ENCODE measurements at places on chromosomes 7 and 10.

- DNase-seq, result no peak
Measured at GRCh38 chr7:48077423-48077822, 11.6 kb upstream of the UPP1 start.

GRCh38 chr10:10960534-10960933 is 57.1 kb upstream of the CELF2 start:
- DNase-seq, result no peak

DNA sequence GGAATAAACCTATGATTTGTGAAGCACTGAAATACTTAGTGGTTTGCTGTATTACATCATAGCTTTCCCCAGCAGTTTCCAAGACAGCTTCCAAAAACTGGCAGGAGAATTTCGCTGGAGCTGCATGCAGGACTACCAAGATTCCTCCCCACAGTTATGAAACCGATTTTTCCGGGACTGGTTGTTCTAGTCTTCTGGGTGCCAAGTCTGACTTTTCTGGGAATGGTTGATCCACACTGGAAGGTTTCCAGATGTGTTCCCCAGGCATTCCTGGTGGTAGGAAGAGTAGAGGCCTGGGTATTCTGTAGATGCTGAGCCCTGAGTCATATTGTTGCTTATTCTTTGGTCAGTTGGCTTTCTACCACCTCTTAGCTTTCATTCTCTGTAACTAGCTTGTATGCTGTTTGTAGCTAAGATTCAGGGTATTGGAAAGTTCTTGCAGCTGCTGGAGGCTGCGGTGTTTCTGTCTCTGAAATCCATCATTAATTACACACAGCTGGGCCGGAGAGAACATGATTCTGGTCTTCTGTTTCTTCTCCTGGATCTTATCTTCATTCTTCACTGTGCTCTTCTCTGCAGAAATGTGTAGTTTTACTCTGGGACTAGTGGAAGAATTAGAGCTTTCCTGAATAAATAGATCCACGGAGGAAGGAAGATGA is 6.3 kb downstream of the ABCC2 start:
- no peak for DNase-seq

DNA sequence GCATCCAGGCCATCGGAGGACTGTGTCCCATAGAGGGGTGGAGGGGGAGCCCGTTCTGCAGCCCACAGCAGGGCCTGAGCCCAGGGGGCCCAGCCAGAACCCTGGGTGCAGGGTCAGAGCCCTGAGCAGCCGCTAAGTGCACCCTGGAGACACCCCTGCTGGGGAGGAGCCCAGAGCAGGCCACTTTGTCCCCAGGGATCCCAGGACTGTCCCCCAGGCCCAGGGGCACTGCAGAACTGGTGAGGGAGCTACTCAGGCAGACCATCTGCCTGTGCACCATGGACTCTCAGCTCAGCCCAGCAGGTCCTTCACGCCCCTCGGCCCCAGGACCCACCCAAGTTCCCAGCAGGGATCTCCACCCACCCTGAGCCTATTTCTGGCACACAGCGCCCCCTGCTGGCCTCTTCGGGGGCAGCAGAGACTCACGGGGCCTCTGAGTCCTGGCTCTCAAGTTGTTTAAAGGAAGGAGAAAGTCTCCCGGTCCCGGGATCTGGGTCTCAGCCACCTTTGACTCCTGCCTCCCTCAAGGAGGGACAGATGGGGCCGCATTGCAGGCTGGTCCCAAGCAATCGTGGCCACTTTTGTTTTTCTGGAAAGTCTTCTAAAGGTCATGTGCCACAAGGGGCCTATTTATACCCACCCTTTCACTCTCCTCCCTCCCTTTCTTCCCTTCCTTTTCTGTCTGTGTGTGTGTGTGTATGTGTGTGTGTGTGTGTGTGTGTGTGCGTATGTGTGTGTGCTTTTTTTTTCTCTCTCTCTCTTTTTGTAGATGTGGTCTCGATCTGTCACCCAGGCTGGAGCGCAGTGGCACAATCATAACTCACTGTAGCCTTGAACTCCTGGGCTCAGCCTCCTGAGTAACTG is 90.3 kb downstream of the MYL10 start:
- peak; percentile 48 for DNase-seq

- no peak for DNase-seq
Measured at GRCh38 chr7:130372402-130373165, 7.7 kb upstream of the CPA1 start.

- no peak for DNase-seq
Measured at GRCh38 chr10:12181065-12181775, 14.5 kb downstream of the NUDT5 start.

- no peak for DNase-seq
Measured at GRCh38 chr7:27182285-27182841, 2.7 kb downstream of the HOXA11 start.

DNA sequence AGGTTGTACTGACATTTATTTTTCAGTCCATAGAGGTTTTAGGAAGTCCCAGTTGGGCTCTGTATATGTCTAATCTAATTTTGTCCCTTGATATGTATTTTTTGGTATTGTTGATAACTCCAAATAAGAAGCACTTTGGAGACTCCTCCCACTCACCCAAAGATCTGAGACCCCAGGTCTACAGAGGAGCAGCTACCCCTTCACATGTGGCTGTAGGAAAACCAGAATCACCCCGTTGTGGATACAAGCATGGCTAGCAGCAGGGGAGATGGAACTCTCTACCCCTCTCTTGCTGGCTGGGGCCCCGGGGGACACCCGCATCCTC is 9.4 kb downstream of the HHEX start:
- no peak for DNase-seq

- no peak for DNase-seq
Measured at GRCh38 chr7:1447551-1448244, 11.6 kb downstream of the MICALL2 start.

DNA sequence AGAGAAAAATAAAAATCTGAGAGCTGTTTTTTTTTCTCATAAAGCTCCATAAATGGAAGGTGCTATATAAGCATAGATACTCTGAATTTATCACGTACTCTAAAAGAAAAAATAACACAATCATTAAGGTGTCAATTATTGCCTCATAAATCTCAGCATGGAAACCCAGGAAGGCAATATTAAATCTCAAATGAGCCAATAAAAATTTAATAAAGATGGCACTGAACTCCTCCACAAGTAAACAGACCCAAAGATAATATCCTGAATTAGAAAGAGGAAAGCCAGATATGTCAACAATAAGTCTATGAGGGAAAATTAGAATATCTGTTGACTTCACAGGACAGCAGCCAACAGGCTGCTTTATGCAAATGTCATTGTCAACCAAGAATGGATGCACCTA is 66.5 kb downstream of the CDK6 start:
- no peak for DNase-seq

DNA sequence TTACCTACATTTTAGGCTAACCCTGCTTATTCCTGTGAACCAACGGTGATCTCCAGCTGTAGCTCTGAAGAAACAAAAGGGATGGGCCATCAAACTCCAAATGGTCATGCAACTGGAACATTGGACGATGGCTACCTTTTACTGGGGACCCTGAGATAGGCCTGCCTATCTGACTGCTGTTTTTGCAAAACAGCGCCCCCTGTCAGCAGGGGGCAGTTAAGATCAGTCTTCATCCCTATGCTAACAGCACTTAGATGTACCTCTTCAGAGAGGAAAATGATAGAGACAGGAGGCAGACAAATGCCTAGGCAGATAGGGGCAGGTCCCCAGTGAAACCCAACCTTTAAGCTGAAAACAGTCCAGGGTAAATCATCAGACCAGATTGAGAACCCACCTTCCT is 1085.4 kb upstream of the SORCS1 start:
- no peak for DNase-seq

DNA sequence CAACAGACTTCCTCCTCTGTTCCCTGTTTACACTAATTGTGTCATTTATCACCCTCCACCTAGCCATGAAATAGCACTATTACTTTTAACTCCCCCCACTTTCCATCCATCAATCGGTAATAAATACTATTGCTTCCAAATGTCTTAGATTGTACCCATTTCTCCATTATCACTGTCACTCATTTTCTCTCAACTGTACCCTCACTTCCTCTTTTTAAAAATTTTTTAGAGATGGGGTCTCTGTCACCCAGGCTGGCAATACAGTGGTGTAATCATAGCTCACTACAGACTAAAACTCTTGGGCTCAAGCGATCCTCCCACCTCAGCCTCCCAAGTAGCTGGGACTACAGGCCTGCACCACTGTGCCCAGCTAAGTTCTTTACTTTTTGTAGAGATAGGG is 123.5 kb upstream of the EGR2 start:
- no peak for DNase-seq

GRCh38 chr7:158474488-158474887 is 113.1 kb downstream of the PTPRN2 start:
- DNase-seq, result no peak

- no peak for DNase-seq
Measured at GRCh38 chr7:45203936-45204445, 46.4 kb downstream of the RAMP3 start.

GRCh38 chr7:112819536-112819935 is 29.3 kb upstream of the TMEM168 start:
- DNase-seq, result no peak

GRCh38 chr7:158863611-158864506 is 7.5 kb downstream of the DYNC2I1 start:
- no peak for DNase-seq

GRCh38 chr7:142776206-142776844 is 5.6 kb downstream of the PRSS2 start:
- DNase-seq, result no peak

DNA sequence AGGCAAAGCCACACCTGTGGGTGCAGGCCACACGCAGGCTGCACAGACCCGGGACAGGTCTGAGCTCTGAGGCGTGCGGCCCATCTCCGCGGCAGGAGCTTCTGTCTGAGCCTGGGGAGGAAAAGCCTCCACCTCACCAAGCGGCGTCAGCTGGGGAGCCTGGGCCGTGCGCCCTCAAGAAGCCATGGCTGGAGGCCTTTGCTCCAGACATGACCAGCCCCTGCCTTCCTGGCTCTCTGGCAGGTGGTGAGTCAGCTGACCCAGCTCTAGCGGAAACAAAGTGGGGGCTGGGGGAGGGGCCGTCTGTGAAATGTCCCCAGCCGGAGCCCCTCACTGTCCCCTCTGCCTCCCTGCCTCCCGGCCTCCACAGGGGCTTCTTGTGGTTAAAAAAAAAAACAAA is 12.5 kb downstream of the GPER1 start:
- no peak for DNase-seq

DNA sequence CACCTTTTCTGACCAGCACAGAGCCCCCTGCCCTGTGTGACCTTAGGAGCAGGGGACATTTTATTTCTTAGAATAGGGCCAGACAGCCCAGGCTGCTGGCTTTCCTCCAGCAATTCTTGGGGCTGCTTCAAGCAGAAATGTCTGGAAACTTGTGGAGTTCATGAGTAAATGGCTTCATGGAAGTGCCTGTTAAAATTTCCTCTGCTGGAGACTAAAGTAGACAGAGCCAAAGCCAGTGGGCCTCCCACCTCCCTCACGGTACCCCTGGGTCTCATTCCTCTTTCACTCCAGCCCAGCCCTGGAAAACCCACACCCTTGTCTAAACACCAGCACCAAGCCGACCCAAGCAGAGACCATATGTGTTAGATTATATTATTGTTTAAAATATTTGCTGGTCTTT is 505.5 kb upstream of the ZMIZ1 start:
- no peak for DNase-seq

GRCh38 chr7:109635374-109635773 is 1065.7 kb downstream of the DNAJB9 start:
- DNase-seq, result no peak

DNA sequence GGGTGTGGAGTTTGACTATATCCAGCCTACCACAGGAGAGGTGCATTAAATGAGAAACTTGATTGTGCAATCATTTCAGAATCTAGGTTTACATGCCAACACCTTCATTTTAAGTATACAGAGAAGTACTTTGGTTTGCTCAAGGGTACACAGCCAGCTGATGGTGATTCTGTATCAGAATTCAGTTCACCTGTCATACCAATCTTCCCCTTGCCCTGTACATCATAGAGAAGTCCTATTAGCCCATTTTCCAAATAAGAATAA is 35.0 kb upstream of the PPP1R17 start:
- DNase-seq, result no peak

DNA sequence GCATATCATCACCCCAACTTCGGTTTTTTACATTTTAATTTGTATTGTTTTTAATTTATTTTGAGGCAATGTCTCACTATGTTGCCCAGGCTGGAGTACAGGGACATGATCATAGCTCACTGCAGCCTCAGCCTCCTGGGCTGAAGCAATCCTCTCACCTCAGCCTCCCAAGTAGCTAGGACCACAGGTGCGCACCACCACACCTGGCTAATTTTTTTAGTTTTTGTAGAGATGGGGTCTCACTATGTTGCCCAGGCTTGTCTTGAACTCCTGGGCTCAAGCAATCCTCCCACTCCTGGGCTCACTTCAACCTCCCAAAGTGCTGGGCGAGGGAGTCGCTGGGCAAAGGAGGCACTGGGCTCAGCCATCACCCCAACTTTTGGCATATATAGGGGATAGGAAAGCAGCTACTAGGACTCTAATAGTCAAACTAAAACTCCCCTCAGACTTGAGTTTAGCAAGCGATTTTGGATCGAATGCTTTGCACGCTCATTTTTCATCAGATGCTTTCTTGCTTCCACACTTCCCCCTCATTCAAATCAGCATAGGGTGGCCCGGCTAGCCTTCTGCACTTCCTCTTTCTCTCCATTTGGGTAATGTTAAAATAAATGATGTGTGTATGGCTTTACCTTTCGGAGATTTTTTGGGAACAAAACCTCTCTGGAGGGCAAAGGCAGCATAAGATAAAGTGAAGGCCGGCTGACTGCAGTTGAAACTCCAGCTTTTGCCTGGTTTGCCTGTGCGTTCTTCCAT is 20.8 kb upstream of the NMT2 start:
- no peak for DNase-seq

GRCh38 chr7:78254726-78255055 is 456.1 kb downstream of the PHTF2 start:
- no peak for DNase-seq

DNA sequence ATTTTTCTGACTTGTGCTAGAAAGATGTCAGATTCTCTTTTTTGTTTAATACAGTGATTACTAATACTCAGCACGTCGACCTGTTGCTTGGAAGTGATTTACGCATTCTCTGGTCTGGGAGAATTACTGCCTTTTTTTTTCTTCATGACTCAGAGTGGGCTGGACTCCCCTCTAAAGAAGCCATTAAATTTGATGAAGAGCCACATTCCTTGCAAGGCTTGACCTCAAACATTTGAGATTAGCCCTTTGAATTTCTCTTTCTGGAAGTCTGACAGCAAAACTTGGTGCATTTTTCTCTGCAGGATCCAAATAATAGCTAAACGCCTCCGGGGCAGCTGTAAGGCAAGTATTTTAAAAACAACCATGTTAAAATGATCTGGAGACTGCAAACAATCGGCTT is 171.6 kb downstream of the GALNT17 start:
- no peak for DNase-seq

DNA sequence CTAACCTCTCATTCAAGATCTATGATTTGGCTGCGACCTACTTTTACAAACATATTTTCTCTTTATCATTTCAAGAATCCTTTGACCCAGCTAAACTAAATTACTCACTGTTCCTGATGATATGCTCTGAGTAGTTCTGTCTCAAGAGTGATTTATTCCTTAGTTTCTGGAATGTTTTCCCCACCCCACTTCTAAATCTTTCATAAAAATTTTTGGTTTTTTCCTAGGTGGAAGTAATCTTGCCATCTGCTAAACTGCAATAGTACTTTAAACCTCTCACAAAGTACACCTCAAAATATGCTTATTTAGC is 170.8 kb downstream of the DNAJC1 start:
- no peak for DNase-seq

- no peak for DNase-seq
Measured at GRCh38 chr10:855671-856070, 75.8 kb downstream of the LARP4B start.

All from activated naive CD4-positive, alpha-beta T cell (primary cell).